ENCODE measurements at places on chromosomes 4 and X.

DNA sequence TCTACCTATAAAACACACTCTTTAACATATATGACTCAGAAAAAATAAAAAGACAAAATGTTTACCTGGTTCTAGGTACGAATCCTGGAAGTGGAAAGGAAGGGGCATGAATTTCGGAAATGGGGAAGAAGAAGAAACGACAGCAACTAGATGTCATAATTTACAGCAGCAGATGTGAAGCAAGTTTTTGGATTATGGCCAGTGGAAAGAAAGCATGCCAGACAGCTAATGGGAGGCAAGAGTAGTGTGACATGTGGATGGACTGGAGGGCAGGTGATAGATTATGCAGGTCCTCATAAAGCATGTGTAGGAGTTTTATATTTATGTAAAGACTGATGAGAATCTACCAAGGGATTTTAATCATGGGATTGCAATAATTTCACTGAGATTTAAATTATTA is 279.0 kb upstream of the TACR3 start:
- DNase-seq: no peak

GRCh38 chr4:112817933-112818593 is 181.1 kb downstream of the LARP7 start:
- peak; percentile 79 for DNase-seq

DNA sequence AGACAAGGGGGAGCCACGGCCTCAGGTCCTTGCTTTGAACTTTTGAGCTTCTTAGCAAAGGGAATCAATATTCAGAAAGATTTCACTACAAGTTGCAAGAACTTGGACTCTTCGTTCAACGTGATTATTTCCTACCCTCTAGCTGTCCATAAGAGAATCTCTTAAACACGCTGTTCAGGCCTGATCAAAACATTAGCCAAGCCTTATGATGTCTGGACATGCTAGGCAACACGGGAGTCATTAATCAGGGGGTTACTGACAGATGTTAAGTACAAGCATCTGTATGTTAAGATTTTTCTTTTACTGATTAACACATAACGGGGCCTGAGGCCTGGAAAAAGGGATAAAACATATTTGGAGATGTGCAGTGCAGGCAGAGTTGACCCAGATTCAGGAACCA is 138.9 kb upstream of the IL1RAPL2 start:
- no peak for DNase-seq

- no peak for DNase-seq
Measured at GRCh38 chr4:59960143-59960542, 1240.0 kb upstream of the ADGRL3 start.

DNA sequence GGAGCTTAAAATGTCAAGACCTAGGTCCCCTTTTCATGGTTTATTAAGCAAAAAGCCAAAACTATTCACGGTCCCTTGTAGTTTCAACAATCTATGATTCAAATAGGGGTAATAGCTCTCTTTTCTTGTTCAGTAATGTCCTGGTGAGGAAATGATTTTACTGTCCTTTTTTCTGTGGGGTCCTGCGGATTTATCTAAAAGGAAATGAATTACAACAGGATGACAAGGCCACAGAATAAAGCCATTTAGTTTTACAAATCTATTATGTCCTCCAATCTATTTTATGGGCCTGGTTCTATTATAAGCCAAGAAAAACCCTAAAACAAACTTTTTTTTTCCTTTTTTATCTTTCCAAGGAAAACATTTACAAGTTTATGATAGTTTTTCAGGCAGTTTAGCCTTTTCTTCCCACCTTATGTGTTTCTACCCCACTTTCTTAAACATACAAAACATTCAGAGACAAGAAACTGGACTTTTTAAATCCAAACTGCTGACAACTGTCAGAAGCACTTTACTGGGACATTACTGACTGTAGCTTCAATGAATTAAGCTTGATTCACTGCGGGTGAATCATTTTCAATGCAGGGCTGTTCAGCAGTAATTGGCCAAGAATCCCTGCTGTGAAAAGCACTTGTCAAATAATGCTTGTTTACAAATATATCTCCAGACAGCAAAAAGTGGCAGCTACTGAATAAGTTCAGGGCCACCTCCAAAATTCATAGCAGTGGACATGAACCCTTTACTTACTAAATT is 4.3 kb downstream of the EPHA5 start:
- DNase-seq: no peak

DNA sequence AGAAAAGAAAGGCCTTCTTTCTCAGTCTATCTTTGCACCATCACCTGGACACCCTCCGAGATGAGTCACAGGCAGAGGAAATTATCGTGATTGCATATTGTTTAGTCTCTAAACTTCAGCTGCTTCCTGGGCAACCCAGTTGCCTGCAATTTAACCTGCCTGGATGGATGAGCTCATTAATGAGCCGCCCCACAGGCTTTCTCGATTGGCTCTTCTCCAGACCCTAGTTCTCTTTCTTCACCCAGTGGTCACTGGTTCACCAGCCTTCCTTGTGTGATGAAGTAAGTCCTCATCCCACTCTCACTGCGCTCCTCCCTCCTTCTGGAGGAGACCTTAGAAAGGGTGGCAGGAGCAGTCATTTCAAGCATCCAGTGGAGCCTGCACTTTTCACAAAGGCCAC is 94.4 kb downstream of the SOWAHB start:
- no peak for DNase-seq

GRCh38 chr4:134027931-134028330 is 173.7 kb downstream of the PABPC4L start:
- no peak for DNase-seq

GRCh38 chr4:162707962-162708361 is 458.7 kb downstream of the NAF1 start:
- DNase-seq: no peak

DNA sequence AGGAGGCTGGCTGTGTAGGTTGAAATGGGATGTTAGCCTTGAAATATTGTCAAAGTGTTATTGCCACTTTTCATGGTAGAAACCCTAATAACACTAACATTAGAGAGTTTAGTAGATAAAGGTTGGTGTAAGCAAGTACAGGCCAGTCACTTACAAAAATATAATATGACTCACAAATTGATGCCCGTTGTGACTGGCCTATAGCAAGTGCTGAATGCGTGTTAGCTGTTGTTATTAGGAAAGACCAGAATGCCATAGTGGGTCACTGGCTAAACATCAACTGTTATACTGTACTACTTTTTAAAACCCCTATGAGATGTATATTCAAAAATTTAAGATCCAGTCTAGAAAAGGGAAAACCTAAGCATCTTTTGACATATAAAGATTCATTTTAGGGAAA is 20.4 kb upstream of the GDPD2 start:
- no peak for DNase-seq

DNA sequence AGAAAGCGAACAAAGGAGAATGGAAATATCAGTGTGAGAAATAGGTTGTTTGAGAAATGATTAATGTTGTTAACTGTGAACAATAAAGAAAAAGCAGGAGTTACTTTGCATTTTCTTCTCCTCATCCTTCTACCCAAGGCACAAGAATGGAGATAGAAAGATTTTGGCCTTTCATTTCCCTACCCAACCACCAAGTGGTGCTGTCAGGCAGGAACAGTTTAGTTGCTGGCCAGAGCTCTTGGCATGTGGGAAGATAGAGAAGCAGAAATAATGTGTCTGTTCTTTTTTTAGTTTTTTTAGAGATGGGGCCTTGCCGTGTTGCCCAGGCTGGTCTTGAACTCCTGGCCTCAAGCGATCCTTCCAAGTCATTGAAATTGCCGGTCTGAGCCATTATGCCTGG is 12.8 kb downstream of the HOPX start:
- DNase-seq: no peak

- no peak for DNase-seq
Measured at GRCh38 chr4:36609661-36610060, 328.2 kb downstream of the DTHD1 start.

GRCh38 chr4:7430368-7430964 is 4.3 kb downstream of the PSAPL1 start:
- DNase-seq: no peak

GRCh38 chrX:71439896-71440295 is 73.7 kb downstream of the TAF1 start:
- DNase-seq: no peak

- no peak for DNase-seq
Measured at GRCh38 chr4:86586160-86586572, 7.9 kb upstream of the PTPN13 start.

Measured in nucleus accumbens (tissue), 56 donors.